ENCODE measurements at places on chromosomes 2 and 18.

DNA sequence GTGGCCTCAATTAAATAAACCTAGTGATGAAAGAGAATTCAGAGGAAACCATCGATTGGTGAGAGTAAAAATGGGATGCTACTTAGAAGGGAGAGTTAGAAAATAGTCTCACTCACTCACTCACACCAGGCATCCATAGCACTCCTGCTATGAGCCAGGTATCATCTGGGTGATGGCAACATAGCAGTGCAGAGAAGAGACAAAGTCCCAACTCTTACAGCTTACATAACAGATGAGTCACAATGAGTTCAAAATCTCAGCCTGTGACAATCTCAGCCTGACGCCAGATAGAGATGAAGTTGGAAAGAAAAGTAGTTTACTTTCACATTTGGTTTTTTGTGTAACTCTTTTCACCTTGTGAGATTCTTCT is 55.4 kb upstream of the THOC1 start:
- no peak for DNase-seq

- no peak for DNase-seq
Observed at GRCh38 chr2:239768031-239768790, 256.9 kb downstream of the NDUFA10 start.

- DNase-seq = no peak
Observed at GRCh38 chr2:33307659-33308270, 168.7 kb upstream of the RASGRP3 start.

DNA sequence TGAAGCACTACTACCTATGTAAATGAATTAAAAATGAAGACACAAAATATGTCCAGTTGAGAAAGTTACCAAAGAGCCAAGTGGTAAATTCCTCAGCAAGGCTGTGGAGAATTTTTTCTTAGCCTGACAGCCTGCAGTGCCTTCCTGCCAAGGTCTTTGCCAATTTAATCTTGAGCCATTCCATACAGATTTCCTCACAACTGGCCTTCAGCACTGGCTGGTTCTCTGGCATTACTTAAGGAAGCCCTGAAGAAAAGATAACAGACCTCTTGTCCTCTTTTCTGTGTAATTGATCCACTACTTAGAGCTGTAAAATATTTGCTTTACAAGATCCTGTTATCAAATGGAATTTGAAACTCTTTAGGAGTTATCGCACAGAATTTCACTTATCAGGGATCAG is 334.2 kb upstream of the LRRTM1 start:
- no peak for DNase-seq

DNA sequence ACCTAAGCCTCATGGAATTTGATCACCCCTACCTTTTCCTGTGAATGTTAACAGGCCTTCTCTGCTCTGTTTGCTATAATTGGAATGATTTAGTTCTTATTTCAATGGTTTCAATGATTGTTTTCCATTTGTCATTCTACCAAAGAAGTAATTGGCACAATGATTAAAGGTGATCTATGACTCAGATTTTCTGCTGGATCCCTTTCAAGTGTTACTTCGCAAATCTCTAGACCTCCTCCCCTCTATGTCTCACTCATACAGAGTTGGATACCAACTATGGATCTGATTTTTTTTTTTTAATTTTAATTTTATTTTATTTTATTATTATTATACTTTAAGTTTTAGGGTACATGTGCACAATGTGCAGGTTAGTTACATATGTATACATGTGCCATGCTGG is 29.6 kb upstream of the FAM117B start:
- no peak for DNase-seq

GRCh38 chr18:4672162-4672561 is 217.1 kb upstream of the DLGAP1 start:
- DNase-seq = no peak

DNA sequence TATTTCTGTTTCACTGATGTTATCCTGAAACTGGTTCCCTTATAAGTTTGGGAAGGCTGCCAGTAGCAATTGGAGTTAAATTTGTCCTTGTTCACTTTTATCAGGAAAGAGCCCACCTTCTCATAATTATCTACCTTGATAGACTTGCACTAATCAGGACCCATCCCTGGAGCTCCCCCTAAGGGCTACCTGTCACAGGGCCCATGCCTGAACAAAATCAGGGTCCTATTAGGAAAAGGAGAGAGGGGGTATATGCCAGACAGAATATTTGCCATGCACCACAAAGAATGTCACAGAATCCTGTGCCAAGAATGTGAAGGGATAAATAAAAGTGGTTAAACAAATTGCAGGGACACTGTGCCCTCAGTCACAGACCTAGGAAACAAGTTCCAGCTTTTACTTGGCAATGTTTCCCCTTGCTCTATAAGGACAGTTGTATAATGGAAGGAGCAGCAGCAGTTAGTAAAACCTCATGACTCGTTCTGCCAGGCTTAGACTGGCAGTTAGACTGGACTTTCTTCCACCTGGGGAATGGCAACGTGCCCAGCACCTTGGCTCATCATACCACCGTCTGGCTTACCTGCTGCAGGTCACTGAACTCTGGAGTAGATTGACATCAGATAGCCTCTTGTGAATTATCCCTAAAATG is 32.3 kb upstream of the VWC2L start:
- DNase-seq = no peak

DNA sequence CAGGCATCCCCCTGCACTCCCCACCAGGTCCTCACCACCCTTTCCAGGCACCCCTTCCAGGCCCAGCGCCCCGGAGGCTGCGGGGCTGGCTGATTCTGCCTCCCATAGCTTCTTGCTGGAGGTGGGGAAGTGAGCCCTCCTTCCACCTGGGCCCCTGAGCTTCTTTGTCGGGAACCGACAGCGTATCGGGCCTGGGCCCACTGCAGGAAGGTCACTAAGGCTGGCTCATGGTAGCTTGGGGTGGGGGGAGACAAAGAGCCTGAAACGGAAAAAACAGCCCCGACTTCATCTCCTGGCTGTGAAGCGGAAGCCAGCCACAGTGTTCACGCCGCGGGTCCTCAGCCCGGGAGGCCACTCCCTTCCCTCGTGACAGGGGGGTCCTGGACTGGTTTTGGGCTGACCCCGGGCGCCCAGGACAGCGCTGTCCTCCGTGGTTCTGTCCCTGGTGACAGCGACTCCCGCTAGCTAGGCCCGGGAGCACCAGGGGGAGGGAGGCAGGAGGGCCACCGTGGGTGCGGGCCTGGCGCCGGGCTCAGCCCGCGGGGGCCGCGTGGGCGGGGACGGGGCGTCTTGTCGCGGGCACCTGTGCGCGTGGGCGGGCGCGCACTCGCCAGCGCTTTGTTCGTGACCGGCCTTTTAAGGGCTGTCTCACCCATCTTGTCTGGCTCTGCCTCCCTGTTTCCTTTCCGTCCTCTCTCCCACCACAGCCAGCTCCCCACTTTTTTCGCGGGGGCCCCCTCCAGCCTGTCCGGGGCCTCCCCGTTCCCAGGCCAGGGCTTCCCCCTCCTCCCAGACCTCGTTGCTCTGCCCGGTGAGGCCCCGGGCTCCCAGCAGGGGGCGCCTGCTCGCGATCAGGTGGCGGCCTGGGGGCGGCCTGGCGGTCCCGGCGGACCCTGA is 64.9 kb downstream of the DNMT3A start:
- peak; percentile 64 for DNase-seq

- DNase-seq = no peak
Observed at GRCh38 chr2:84962917-84963316, 8.0 kb upstream of the KCMF1 start.

- DNase-seq = no peak
Observed at GRCh38 chr2:239876948-239877289, 148.2 kb downstream of the NDUFA10 start.

DNA sequence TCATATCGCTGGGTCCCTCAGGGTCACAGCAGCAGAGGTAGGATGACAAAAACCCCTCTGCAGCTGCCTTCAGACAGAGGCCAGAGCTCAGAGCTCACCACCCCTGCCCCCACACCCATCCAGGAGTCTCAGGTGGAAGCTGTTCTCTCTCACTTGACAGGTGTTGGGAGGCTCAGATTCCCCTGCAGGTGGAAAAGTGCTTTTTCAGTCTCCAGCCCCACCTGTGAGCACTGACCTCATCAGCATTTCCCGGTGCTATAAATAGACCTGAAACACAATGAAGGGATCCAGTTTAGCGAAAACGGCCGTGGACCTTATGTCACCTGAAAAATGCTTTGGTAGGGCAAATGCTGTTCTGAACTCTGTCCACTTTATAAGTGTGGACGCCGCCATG is 254.9 kb downstream of the NDUFA10 start:
- no peak for DNase-seq

DNA sequence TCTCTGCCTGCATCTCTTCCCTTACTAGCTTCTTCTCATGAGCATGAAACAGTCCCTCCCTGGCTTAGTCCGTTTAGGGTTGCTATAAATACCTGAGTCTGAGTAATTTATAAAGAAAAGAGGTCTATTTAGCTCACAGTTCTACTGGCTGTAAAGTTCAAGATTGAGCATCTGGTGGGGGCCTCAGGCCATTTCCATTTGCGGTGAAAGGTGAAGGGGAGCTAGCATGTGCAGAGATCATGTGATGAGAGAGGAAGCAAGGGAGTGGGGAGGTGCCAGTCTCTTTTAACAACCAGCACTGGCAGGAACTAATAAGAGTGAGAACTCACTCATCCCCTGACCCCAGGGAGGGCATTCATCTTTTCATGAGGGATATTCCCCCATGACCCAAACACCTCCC is 26.8 kb downstream of the RHBDD1 start:
- DNase-seq = no peak

- DNase-seq = no peak
Observed at GRCh38 chr2:52345082-52345481, 1313.2 kb upstream of the NRXN1 start.

DNA sequence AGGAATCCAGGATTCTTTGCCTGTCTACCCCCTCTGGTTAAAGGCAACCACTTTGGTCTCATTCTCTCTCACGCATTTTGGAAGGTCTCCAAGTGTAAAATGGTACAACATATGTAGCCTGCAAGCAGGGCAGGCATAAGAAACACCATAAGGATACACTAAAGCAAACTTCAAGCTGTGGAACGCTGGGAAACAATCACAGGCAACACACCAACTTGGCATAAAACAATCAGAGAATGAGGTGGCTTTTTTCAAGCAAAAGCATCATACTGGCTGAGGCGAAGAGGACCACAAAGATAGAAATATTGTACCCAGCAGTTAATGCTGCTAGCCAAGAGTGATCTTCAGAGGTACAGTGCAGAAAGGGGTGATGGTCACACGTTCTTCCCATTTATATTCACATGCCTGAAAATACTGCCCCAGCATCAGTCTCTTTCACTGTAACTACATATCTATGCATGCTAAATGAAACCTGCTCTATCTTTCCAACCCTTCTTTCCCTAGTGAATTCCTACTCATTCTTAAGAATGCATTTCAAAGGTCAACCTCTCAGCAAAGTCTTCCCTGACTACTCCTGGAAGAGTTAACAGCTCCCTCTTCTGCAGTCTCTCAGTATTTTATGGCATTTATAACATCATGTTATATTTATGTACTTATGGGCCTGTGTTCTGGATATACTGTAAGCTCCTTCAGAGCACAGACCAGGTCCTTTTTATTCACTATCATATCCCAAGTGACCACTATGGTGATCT is 71.9 kb upstream of the GALNT5 start:
- DNase-seq = no peak

DNA sequence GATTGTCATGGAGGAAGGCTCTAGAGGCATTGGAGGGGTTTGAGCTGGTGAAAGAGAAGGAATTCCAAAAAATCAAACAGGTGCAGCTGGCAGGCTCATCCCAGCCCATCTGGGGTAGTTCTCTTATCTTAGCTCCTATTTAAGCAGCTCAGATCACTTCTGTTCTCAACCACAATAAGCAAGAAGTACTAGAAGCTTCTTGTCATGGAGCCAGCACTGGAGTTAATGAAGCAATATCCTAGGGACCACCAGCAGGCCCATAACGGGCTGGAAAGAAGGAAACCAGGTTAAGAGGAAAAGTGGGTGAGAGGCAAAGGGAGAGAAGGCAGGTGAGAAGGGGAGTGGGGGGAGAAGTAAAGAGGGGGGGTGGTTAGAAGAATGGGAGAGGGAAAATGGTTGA is 100.7 kb upstream of the ZFP36L2 start:
- DNase-seq = no peak

- DNase-seq = no peak
Observed at GRCh38 chr18:37294951-37295350, 270.6 kb downstream of the CELF4 start.

GRCh38 chr2:223026357-223027110 is 25.5 kb upstream of the KCNE4 start:
- no peak for DNase-seq

DNA sequence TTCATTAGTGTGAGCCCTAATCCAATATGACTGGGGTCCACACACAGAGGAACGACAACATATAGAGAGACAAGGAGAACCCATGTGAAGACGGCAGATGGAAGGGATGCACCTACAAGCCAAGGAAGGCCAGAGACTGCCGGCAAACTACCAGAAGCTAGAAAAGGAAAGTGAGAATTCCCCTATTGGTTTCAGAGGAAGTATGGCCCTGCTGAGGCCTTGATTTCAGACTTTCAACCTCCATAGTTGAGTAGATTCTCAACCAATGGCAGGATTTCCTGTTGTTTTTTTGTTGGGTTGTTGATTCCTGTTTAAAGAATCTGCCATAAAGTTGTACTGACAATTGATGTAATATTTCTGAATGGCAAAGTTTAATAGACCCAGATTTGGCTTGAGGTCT is 241.5 kb downstream of the SATB2 start:
- no peak for DNase-seq

- DNase-seq = no peak
Observed at GRCh38 chr2:12363569-12363968, 353.2 kb upstream of the TRIB2 start.

- no peak for DNase-seq
Observed at GRCh38 chr2:9809448-9810088, 33.7 kb upstream of the TAF1B start.

GRCh38 chr2:98419544-98419943 is 25.1 kb upstream of the INPP4A start:
- DNase-seq = no peak

DNA sequence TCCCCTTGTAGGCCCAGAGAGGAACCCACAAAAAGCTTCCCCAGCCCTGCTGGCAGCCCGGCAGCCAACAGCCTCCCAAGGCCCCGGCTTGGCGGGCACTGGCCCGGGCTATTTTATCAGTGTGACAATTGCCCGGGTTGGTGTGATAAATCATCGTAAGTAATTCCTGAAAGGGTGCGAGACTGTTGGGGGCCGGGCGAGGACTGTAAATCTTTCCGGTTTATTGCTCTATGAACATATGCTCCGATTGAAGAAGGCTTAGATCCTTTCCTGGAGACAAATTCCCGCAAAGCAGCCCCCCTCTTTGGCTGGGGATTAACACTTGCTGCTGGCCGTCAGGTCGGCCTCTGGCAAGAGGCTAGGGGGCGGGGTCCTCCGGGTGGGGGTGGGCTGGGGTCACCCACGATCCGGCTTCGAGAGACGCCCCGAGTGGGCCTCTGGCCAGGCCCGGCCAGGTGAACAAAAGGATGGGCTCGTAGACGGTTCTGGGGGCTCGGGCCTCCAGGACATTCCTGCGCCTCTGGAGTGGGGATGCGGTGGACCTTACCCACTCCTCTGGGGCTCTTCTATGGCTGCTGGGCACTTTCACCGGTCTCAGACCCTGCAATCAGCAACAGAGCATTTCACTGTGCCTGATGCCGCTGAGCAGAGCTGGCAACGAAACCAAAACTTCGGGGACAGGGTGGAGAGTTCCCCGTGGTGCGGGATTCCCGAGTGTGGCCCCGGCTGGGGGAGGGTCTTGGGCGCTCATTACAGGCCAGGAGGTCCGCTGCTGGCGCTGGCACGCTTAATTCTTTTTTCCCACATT is 2.0 kb downstream of the HOXD3 start:
- no peak for DNase-seq

Measured in T-helper 2 cell (primary cell).